ENCODE measurements at places on chromosomes 3 and 15.

DNA sequence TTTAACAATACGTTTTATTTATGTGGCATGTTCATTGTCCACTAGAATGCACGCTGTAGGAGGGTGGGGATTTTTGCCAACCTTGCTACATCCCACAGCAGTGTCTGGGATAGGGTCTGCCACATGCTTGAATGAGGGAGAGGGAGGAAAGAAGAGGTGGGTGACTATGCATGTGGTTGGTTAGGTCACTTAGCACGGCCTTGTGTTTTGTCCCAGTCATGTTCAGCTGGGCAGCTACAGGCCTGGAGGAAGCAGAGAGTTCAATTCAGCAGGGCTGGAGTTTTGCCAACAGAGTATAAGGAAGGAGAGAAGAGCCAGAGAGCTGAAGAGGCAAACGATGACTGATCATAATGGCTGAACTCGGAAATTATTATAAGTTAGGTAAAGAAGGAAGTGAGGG, 268.4 kb upstream of the NSMCE3 start:
- DNase-seq = no peak

DNA sequence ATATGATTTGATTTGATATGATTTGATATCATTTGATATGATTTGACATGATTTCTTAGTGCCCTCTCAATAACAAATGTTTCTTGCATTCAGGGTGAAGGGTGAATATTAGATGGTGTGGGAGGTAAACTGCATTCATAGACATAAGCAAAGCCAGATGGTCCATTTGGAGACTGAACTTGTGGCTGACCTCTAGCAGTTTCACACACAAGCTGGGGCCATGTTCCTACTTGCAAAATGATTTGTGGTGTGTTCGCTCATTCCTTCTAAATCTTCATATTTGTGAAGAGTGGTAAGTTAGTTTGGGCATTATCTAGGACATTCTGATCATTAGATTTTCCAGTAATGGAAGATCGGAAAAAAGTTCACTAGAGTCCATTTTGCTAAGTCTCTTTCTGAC, 40.5 kb upstream of the CCR4 start:
- DNase-seq = no peak

GRCh38 chr3:123296836-123297626, 95.3 kb downstream of the SEC22A start:
- DNase-seq = no peak

GRCh38 chr3:161893972-161894371, 397.4 kb downstream of the OTOL1 start:
- DNase-seq = no peak

- no peak for DNase-seq
Observed at GRCh38 chr3:138948371-138949001, 1.5 kb downstream of the FOXL2NB start.

DNA sequence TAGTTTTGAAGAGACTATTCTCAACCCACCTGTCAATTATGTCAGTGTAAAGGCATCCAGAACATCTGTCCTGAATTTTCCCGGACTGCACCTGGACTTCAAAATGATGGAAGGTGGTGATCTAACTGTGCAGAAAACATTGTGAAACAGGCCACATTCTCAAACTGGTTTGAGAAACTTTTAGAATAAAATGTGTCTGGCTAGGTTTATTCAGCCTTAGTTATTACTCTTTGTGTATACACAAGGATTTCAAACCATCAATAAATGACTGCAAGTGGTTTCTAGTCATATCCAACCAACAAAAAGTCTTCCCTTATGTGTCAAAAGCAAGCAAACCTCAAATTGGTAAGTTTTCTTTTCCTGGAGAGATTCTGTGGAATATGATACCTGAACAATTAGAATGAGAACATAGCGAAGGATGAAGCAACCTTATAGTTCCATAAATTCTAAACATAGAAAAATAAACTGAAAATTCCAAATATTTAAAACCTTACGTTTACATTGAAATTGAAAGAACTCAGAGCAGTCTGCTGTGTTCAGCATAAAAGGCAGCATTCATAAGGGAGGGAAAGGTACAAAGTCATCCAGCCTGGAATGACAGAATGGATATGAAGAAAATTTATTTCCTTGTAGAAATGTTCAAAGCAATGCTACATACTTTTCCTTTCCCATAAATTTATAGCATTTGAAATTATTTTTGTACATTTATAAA, 306.6 kb upstream of the TGFBR2 start:
- no peak for DNase-seq

GRCh38 chr3:21158861-21159542, 592.0 kb downstream of the ZNF385D start:
- DNase-seq = no peak

DNA sequence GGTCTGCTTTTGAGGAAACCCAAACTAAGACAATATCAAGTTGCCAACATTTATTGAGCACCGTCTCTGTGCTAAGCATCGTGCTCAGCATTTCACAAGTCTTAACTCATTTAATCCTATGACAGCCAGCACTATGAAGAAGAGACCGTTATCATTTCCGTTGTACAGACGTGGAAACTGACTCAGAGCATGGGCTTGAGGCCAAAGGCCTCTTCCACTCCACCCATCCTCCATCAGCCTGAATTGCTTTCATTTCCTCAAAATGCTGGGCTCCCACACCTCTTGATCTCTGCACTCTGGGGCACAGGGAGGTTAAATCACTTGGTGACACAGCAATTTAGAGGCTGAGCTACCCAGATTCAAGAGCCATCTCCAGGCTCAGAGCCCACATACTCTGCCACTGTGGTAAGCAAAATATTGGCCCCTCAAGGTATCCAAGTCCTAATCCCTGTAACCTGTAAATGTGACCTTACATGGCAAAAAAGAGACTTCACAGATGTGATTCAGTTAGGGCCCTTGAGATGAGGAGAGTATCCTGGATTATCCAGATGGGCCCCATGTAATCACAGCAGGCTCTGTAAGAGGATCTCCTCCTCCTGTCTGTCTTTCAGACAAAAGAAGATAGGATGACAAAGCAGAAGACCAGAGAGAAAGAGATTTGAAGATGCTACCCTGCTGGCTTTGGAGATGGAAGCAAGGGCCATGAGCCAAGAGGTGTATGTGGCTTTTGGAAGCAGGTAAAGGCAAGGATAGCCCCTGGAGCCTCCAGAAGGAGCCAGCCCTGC, 24.3 kb upstream of the FLNB start:
- peak; percentile 80 for DNase-seq

GRCh38 chr3:130528120-130528519, 11.1 kb downstream of the COL6A6 start:
- DNase-seq = no peak

GRCh38 chr3:21435871-21436270, 315.1 kb downstream of the ZNF385D start:
- no peak for DNase-seq

DNA sequence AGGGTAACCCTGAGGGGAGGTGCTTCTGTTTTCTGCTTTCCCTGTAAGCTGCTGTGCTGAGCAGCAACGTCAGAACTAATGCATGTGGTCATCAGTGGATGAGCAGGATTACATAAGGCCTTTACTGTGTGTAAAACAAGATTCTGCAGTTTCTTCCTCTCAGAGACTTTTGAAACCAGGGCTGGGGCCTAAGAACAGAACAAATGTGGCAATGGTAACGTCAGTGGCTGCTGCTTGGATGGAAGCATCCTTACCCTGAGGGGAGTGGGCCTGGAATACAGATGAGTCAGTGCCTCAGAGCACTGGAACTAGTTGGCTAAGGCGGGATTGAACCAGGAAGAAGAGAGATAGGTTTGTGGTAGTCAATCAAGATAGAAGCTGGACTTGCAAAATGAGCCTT, 180.2 kb upstream of the KCNH8 start:
- DNase-seq = no peak

DNA sequence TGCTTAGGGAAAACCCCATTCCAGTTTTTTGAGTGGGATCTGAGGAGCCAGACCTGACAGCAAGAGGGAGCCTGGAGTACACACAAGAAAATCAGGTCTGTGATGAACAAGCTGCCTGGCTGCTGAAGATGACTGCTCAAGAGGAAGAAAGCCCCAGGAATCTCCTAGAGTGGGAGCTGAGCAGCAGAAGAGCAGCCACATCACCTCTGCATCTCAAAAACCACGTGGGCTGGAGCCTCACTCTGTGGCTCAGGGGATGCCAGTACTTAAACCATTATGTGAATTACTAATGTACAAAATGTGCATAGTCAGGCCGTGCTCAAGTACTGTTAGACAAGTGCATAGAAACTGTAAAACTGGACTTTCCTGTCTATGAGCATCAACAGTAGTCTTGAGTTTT, 52.4 kb downstream of the SLC9A9 start:
- no peak for DNase-seq

DNA sequence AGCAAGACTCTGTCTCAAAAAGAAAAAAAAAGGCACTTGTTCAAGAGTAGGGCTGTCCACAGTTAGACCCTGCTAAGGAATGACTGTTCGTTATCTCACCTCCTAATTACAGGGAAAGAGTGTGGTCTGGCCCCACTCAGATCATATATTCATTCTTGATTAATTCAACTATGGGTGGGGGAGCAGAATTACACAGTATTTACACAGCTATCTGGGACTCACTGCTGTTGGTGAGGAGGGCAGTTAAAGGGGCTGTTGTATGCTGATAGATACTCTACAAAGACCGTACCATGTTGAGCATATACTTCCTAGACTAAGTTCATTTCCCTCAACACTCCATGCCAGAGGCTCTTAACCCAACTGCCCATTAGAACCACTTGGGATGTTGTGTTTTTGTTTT, 3.8 kb upstream of the ZNF620 start:
- DNase-seq = no peak

DNA sequence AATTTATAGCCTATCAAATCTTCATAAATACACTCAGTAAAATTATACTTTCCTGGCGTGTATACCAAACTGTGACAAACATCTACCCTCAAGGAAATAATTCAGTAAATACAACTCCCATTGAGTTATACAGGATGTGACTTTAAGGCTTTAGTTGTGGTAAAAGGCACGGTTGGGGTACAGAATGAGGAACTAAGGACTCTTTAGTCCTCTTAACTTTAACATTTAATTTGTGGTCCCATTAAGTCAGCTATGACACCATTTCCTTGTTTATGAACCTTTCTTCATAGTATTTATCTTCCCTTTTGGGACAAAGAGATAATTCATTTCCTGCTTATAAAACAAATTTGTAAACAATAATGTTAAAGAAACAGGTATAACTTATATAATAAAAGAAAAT, 30.2 kb downstream of the IFT80 start:
- no peak for DNase-seq

DNA sequence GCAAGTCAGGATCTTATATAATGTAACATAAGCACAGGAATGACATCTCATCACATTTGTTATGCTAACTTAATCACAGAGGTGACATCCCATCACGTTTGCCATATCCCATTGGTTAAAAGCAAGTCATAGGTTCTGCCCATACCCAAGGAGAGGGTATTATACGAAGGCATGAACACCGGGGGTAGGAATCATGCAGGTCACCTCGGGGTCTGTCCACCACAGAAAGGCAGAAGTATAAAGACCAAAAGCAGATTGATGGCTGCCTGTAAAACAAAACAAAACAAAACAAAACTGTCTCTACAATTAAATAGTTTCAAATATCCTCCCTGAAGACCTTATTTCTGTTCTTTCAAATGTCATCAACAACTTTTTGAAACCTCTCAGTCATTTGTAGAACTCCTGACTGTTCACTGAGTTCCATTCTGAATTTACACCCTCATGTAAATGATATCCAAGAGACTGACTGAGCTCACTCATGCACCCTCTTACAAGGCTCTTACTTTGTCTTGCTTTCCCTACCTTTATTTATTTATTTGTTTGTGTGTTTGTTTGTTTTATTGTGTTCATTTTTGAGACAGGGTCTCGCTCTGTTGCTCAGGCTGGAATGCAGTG, 22.7 kb upstream of the ZNF639 start:
- no peak for DNase-seq

- DNase-seq = no peak
Observed at GRCh38 chr15:79068790-79069189, 21.8 kb downstream of the RASGRF1 start.

- no peak for DNase-seq
Observed at GRCh38 chr3:22894865-22895264, 308.3 kb upstream of the UBE2E2 start.

All from activated CD4-positive, alpha-beta T cell treated with anti-CD3 and anti-CD28 coated beads, Interleukin-2, Interleukin-6, amounts not matched to agents 100 ng/mL and 50 ng/mL, durations not matched to agents 16 hours and 8 hours (primary cell).